Activated T-cell treated with anti-CD3 and anti-CD28 coated beads, Interleukin-2, amount 50 U/mL, for 4 hours (primary cell): ENCODE measurements at places on chromosomes 5 and 9. TPM values are rescaled to one million over a fixed set of nuclear protein-coding genes. Genes with fewer than 3 reads are reported as not detected.

The CATSPER3 gene
- total RNA-seq: 0.38 TPM

The TMEM252 gene
- not detected for total RNA-seq

The SMC2 gene
- 39.2 TPM for total RNA-seq

DNA sequence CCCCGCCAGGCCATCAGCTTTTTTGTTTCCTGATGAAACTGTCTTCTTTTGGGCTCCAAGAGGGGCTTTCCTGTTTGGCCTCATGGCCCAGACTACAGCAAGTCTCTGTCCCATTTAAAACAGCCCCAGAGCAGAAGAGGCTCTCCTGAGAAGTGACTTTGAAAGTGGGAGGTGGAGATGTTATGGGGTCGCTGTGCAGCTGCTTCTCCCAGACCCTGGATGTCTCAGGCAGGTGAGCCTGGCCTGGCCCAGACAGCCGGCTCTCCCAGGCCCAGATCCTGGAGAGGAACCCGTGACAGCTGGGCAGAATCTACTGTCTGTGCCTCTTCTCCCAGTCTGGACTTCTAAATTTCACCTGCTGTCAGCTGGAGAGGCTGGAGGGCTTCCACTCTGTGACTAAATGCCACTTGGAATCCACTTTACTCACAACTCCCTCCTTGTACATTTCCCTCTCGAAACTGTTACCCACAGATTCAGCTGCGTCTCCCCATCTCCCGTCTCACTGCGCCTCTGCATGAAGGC, 20.6 kb downstream of the FAM78A start:
- no peak for DNase-seq

GRCh38 chr5:63959177-63959982, 2.9 kb downstream of the HTR1A start:
- DNase-seq: no peak

GRCh38 chr9:106879439-106879882, 16.5 kb downstream of the ZNF462 start:
- no peak for DNase-seq

DNA sequence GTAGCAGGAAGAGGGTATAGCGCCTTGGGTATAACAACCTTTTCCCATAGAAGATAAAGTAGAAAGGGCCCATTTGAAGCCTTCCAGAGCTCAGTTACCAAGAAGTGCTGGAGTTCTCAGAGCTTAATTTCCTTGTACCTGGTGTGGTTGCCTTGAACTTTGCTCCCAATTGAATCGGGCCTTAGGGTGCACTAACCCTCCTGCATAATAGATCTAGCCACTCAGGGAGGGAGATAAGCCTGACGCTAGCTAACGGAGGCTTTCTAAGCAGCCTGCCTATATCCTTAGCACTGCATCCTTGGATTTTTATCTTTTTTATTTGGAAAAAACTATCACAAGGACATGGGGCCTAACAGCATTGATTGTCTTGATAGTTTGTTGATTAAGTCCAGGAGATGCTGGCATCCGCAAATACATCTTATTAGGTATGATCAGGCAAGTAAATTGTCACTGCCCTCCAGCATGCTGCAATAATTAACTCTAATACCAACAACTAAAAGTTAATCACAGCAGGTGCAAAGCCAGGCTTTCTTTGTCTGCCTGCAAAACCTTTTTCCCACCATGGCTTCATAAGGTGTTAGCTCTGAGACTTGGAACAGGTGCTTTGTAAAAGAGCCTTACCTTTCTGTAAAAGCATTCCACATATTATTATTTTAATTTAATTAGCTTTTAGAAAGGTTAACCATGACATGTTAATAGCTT, 199.4 kb downstream of the SREK1 start:
- DNase-seq: no peak

DNA sequence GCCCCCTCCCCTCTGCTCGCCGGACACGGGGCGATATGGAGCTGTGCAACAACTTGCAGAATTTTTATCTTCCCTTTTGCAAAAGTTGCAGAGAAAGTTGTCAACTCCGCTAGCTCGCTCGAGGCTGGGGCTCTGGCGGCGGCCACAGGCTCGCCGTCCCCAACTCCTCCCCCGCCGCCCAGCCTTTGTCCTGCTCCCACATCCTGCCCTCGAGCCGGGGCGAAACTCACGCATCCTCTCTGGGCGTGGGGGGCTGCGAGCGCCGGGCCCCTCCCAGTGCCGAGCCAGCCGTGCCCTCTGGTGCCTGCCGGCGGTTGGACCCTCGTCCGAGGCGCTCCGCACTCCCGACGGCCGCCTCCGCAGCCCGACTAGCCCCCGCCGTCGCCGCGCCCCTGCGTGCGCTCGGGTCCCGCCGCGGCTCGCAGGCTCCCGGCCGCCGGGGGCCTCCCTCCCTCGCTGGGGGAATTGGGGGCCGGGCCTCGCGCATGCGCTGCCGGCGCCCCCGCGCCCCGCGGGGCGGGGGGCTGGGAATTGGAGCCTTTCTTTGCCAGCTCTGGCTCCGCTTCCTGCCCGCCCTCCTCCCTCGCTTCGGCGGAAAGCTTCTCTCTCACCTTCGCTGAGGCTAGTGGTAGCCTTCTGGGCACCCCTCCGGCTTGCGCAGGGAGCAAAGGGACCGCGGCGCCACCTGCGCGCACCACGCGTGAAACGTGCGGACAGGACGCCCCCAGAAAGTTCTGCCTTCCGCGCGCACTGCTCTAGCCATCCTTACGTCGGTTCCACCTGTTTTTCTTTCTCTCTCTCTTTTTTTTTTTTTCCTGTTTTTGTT, at the start of gene CCNJL:
TSS of gene CCNJL (minus strand) at position 431 of the 826 bp plus-strand sequence. CDS start 641 bp downstream, outside the sequence.
- DNase-seq: no peak

DNA sequence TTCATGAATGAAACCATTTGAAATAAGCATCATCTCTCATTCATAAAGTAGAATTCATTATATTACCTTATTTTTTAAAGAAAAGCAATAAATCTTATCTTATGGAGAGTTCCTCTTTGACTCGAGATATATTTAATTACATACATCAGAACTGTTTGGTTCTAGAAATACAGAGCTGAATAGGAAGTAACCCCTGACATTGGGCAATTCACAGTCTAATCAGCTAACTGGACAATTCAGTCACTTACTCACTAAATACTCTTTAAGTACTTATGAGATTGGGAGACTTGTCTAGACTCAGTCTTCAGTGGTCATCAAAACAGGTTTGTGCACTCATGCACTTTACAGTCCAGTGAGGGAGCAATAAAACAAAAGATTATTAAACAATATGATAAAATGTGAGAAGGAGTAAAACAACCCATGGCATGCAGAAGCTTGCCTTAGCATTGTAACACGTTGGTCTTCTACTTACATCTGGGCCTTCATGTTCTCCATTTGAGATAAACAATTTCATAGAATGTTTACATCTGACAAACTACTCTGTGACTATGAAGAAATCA, 11.5 kb upstream of the FBXO38 start:
- DNase-seq: no peak
